Endothelial cell (in vitro differentiated cells): ENCODE measurements at places on chromosomes 2 and 18.

- no peak for DNase-seq
Observed at GRCh38 chr2:14927021-14927564, 294.6 kb downstream of the LRATD1 start.

GRCh38 chr2:31078011-31078410 is 60.2 kb downstream of the GALNT14 start:
- DNase-seq, result no peak

- no peak for DNase-seq
Observed at GRCh38 chr2:39107724-39108273, 13.1 kb downstream of the SOS1 start.

DNA sequence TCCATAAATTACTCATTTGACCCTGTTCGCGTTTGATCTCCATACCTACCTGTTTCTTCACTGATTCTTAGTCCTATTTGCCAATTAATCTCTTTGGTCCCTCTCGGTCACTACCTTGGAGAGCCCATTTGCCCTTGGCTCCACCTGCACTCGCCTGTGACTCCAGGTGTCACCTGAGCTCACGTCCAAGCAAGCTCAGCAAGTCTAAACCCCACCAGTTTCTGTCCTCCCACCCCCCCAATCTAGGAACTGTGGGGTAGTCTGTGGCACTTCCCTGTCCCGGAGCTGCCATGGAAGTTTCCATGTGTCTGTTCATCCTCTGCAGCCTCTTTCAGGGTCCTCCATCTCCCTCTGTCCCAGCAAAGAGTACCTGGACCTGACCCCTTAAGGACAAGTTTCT is 68.1 kb upstream of the BCL2L11 start:
- DNase-seq, result no peak

DNA sequence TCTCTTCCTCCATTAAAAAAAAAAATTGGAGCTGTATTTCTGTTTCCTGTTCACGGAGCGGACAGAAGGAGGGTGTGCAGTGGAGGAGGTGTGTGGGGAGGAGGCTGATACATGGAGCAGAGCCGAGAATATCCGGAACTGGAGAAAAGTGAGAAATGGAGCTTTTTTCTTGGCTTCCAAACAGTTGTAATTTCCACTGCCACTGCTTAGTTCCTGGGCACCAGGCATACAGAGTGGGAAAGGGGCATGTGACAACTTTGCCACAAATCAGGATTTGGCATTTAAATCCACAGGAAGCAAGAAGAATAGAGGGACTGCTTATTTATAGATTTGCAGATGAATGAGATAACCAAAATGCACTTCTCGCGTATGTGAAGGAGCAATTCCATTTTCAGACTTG is 71.2 kb downstream of the BCL11A start:
- no peak for DNase-seq

DNA sequence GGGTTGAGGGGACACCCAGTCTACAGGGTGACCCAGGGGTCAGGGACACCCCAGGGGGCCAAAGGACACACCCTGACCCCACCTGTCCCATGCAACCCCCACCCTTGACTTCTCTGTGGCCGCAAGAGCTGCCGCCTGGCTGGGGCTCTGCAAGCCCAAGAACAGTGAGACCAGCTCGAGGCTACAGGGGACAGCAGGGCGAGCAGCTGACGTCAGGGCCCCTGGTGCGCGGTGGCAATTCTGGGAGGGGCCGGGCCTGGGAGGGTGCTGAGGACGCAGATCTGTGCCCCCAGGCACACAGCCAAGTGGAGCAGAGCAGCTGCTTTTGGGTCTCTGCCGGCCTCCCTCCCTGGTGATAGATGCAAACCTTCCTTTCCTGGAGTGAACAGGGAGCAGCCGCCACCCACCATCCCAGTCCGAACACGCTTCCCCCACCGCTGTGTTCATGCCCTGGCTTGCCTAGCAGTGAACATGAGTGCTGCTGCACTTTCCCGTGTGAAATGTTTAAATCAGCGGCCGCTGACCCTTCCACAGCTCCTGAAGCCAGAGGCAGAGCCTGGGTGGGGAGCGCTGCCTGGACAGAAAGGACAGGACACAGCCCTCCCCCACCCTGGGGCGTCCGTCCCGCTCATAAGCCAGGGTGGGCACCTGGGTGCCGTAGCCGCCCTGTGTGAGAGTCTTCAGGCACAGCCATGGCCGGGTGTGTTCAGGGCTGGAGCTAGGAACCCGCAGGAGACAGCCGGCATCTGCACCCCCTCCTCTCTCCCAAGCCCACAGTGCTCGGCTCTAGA is 46.9 kb downstream of the SLC66A2 start:
- DNase-seq, result no peak

DNA sequence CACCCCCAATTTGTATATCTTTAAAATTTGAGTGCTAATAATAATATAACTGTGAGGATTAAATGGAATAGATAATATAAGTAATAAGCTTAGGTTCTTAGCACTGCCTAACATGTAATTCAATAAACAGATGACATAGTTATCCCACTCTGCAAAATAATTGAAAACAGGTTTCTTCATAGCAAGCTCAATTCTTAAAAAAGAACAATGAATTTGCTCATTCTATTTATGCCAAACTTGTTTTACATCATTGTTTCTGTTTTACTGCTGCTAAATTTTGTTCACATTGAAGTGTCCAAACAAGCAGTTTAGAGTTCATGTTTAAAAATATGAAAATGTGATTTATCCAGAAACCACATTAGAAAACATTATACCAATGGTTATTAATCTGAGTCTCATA is 217.0 kb downstream of the MBD5 start:
- no peak for DNase-seq

GRCh38 chr2:129069875-129070594 is 751.4 kb upstream of the HS6ST1 start:
- no peak for DNase-seq

DNA sequence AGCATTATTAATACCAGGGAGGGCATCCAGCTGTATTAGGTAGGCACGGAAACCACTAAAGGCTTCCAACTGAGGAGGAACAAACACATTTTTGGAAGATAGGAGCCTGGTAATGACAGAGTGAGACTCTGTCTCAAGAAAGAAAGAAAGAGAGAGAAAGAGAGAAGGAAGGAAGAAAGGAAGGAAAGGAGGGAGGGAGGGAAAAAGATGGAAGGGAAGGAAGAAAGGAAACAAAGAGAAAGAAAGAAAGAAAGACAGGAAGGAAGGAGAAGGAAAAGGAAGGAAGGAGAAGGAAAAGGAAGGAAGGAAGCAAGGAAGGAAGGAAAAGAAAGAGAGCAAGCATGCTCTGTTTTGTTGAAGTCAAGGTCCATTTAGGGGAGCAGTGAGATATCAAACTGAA is 103.8 kb upstream of the RFX8 start:
- DNase-seq, result no peak

DNA sequence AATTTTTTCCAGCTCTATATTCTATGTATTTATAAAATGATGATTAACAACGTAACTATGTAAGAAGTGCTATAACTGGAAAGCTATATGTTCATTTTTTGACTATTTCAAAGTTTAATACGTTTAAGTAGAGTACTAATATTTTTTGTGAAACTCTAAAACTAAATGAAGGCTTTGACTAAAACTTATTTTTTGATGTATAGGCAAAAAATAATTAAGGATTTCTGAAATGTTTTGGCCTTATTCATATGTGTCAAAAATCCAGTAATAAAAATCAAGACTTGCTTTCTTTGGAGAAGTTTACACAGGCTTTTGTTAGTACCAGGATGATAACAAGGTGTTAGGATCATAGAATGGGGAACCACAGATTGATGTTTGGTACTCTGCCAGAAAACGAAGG is 58.2 kb upstream of the ZEB2 start:
- DNase-seq, result no peak

DNA sequence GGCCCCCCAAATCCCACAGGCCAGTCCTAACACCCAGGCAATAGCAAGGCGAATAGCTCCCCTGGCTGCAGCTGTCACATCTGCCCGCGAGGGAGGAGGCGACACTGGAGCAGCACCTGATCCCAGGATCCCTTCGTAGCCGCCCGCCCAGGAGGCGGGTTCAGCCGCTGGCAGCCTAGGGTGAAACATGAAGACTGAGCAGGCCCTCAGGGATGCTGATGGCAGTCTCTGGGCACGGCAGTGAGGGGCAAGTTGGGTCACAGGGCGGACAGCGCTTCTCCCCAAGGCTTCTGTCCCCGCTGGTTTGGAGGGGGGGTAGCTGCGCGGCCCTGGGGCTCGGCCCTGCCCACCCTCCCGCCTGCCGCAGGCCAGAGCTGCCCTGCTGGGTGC is 1.9 kb downstream of the DNMT3A start:
- no peak for DNase-seq

DNA sequence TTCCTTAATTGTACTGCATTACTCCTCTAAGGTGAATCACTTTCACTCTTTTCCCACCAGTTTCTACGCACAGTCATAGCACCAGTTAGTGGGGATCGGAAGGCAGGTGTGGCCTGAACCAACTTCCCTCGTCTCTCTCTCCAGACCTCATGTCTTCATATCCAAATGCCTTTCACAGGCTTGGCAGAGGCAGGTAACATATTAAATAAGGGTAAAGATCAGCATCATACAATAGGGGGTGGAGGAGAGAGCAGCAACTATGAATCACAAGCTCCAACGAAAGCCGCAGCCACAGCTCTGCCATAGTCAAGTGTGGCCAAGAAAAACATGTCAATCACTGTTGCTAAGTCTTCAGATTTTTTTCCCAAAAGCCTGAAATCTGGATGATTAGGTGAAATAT is 40.3 kb downstream of the AP1S3 start:
- DNase-seq, result no peak
